ENCODE measurements at places on chromosomes 2 and 18.

DNA sequence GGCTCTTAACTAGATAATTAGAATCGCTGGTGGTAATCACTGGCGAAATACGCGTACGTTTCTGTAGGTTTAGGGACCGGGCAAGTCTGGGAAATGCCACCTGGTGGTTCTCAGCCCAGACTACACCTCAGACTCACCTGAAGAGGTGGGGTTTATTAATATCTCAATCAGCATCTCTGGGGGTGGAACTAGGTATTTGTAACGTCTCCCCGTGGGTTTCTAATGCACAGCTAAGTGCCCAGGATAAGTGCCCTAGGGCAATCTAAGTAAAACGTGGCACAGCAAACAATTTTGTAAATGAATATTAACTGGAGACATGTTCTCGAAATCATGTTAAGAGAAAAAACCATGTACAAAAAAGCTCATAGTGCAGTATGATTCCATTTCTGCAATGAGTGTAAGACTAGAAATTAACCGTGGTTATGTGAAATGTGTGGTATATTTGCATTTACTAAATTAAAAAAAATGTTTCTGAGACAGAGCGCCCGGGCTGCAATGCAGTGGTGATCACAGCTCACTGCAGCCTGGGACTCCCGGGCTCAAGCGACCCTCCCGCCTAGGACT lies 760 bp upstream of the CNOT11 start:
- peak; percentile 32 for DNase-seq

- no peak for DNase-seq
Observed at GRCh38 chr2:184679219-184680018, 81.1 kb downstream of the ZNF804A start.

DNA sequence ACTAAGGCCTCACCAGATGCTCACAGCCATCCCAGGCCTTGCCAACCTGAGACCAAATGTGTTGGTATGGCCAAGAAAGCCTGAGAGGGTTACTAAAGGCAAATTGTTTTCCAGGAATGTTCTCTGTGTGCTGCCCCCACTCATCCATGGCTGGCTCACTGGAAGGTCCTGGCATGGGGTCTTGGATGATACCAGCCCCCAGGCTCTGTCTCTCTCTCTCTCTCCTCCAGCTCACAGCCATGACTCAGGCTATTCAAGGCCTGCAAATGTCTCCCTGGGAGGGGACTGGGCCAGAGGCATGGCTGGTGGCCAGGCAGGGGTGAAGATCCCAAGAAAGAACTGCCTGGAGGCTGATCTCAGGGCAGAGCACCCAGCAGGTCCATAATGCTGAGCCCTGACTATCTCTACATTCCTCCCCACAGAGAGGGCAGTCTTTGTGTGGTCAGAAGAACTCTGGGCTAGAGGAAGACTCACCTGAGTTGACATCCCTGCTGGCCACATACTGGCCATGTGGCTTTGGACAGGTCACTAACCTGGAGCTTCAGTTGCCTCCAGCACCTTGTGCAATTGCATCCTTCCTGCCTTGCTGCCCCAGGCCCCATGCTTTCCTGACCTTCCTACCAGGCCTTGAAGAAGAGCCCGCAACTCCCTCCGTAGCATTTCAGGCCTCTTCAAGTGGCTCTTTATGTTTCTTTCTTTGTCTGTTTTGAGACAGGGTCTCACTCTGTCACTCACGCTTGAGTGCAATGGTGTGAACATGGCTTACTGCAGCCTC lies 150.4 kb downstream of the ZFP36L2 start:
- DNase-seq: no peak

DNA sequence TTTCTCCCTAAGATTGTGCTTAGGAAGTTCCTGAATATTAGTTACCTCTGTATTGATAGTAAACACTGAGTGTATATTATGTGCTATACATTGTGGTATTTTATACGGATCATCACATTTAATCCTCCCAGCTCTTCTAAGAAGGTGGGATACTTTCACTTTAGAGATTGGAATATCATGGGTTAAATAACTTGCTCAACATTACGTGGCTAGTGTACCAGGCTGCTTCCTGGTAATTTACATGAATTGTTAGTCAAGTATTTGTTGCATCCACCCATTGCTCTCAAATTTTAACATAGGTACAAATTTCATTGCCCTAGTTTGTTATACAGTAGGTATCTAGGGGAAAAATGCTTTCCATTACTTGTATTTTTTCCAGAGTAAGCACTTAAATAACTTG lies 21.4 kb downstream of the FAM98A start:
- no peak for DNase-seq

GRCh38 chr2:42839809-42840501 lies 47.6 kb upstream of the HAAO start:
- DNase-seq: no peak

- no peak for DNase-seq
Observed at GRCh38 chr2:222806526-222807137, 54.2 kb upstream of the ACSL3 start.

DNA sequence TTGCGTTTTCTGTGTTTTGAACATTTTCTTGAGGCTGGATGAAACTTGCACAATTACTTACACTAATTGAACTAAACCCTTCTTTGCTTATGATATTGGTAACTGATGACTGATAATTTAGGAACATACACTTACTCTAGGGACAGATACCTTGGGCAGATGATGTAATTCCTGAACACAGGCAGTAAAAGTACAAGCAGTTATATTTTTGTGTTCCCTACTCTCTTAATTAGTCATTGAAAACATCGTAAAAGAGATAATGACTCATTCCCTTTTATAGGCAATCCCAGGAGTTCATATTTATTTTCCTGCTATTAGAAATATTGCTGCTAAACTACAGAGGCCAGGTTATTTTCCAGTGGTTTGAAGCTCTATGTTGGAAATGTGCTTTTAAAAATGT lies 46.4 kb downstream of the CCDC85A start:
- DNase-seq: no peak

DNA sequence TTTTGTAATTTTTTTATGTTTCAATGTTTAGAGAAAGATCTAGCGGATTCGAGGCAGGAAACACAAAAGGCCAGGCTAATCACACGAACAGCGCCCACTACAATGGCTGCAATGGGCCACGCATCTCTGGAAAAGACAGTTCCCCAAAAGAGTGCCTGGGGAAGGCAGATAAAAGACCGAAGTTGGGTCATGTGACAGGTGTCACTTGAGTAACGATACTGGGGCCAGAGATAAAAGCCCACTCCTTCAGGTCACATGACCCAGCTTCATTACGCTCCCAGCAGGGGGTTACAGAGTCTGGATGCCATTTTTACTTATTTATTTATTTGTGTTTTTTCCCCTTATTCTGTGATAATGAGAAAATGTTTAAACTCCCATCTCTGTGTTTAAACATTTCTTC lies 95.4 kb downstream of the CDK15 start:
- no peak for DNase-seq

GRCh38 chr2:221312634-221313033 lies 259.5 kb downstream of the EPHA4 start:
- no peak for DNase-seq

- DNase-seq: no peak
Observed at GRCh38 chr2:24253303-24253919, 78.6 kb downstream of the FAM228A start.

DNA sequence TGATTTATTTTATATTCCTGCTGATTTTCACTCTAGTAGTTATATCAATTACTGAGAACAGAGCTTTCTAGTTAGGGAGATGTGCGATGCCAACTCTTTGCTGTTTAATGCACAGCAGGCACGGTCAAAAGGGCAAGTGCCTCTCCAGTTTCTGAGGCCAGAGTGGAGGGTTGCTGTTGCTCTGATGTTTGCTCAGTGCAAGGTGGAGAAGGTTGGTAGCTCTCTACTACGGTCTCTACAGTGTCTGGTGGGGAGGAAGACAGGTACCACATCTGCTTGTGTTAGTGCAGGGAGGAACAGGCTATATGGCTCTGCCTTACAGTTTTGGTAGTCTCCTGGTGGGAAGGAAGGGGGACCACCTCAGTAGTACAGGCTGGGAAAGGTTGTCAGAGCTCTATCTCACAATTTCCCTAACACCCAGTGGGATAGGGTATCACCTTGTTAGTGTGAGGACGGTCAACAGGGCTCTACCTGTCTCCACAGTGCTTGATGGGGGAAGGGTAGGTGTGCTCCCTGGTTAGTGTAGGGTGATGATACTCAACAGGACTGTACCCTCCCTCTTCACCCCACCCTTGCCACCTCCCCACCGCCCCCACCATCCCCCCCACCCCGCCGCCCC lies 85.9 kb downstream of the FANCL start:
- no peak for DNase-seq

GRCh38 chr2:128726236-128726635 lies 407.6 kb upstream of the HS6ST1 start:
- no peak for DNase-seq

- no peak for DNase-seq
Observed at GRCh38 chr2:59585655-59586054, 967.8 kb downstream of the BCL11A start.

DNA sequence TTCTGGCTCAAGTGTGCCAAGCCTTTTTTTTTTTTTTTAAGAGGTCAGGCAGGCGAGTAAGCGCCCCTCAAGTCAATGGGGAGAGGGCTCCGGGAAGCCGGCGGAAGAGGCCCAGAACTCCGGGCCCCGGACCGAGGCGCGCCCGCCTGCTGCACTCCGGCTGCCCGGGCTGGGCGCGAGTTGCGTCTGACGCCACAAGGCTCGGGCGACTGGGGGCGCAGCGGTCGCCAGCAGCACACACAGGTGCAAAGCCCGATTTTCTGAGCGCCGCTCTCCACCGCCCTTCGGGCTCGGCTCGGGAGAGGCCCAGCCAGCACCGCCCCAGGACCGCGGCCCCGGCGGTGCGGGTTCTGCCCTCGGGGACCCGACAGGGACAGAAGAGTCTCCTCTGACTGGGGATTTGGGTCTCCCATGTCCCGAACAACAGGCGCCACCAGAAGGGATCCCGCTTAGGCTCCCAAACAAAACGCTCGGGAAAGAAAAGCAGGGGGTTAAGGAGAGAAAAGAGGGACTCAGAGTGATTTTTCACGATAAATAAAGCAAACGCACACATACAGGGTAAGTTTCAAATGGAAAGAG lies 787 bp downstream of the ERBB4 start:
- DNase-seq: no peak

- no peak for DNase-seq
Observed at GRCh38 chr18:33699372-33699771, 121.4 kb downstream of the ASXL3 start.

DNA sequence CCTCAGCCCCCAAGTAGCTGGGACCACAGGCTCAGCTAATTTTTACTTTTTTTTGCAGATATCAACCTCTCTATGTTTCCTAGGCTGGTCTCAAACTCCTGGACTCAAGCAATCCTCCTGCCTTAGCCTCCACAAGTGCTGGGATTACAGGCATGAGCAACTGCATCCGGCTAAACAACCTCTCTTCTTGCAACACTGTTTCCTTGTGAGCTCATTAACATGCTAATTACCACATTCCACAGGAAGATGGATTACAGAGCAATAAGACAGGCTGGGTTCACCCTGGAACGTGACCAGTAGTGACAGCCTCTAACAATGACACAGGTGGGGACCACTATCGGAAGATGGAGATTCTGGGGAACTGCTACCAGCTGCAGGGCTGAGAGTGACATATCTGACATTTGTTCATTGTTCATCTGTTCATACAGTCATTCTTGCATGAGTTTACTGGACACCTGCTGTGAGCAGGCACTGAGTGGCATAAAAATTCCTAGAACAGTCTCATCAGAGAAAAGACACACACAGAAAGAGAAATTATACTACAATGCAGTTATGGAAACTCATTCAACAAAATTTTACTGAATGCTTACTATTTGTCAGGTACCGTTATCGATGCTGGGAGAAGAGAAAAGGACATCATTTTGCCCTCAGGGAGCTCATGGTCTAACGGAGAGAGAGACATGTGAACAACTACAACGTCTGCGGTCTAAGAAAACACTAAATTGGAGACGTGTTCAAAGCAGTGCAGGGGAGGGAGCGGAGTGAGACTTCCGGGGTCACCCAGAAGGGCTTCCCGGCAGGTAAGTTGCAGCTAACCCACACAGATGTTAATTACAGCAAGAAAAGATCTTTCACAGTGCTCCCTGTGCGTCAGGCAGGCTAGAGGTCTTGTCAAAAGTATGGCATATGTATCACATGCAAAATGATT lies 37.6 kb downstream of the PROC start:
- no peak for DNase-seq

DNA sequence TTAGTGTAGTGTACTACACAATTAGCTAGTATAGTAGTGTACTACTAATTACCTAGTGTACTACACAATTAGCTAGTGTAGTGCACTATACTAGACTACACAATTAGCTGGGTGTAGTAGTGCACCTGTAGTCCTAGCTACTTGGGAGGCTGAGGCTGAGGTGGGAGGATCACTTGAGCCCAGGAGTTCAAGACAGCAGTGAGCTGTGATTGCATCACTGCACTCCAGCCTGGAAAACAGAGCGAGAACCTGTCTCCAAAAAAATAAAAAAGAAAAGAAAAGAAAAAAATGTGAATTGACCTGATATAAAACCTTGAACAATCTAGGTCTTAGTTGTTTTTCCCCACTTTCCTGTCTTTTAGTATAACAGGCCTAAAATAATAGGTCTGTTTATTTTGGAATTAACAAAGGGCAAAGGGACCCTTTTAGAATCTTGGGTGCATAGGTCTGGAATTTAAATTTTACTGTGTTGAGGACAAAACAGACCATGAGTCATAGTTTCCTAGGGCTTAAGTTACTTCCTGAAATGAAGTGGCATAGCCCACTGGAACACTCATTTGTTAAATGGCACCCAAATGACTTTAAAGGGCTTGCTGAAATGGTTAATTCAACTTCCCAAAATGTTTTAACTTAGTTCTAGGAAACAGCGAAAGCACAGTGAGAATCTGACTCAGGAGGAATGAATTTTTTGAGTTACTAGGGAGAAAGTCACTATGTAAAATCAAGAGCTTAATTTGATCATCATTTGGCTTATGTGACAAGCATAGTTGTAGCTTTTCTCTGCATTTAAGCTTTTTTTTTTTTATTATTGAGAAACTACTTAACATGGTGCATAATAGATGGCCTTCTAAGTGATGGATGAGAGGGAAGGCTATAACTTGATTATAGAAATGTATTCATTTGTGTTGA lies 50.7 kb upstream of the ARL5A start:
- no peak for DNase-seq

DNA sequence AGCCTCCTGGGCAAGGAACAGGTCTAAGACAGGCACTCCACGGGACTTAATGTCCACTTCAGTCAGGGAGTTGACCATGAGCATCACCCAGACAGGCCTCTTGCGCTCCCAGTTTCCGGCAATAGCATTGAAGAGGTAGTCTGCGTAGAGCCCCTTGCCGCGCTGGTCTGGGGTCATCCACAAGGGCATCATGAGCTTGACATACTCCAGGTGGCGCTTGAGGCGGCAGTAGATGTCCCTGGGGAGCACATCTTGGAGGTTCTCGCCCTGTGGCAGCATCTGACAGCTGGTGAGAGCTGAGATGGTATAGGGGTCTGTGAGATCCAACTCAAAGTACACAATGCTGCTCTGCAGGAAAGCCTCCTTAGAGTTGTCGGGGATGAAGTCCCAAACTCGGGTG lies 10.6 kb downstream of the TRABD2A start:
- DNase-seq: no peak

GRCh38 chr18:8688216-8688800 lies 17.0 kb upstream of the MTCL1 start:
- DNase-seq: no peak

Measured in activated CD4-positive, alpha-beta T cell treated with anti-CD3 and anti-CD28 coated beads, Interleukin-2, amount 50 U/mL, for 1 hour (primary cell).